Activated naive CD8-positive, alpha-beta T cell treated with anti-CD3 and anti-CD28 coated beads for 36 hours (primary cell): ENCODE measurements at places on chromosomes 6 and 20. TPM values are rescaled to one million over a fixed set of nuclear protein-coding genes. Genes with fewer than 3 reads are reported as not detected.
A peak's percentile ranks its signal among the peaks of the same experiment; 100 is the strongest.

Gene DLGAP4
- total RNA-seq = 10.5 TPM

Gene GHRH
- not detected for total RNA-seq

Gene PBOV1
- not detected for total RNA-seq

DNA sequence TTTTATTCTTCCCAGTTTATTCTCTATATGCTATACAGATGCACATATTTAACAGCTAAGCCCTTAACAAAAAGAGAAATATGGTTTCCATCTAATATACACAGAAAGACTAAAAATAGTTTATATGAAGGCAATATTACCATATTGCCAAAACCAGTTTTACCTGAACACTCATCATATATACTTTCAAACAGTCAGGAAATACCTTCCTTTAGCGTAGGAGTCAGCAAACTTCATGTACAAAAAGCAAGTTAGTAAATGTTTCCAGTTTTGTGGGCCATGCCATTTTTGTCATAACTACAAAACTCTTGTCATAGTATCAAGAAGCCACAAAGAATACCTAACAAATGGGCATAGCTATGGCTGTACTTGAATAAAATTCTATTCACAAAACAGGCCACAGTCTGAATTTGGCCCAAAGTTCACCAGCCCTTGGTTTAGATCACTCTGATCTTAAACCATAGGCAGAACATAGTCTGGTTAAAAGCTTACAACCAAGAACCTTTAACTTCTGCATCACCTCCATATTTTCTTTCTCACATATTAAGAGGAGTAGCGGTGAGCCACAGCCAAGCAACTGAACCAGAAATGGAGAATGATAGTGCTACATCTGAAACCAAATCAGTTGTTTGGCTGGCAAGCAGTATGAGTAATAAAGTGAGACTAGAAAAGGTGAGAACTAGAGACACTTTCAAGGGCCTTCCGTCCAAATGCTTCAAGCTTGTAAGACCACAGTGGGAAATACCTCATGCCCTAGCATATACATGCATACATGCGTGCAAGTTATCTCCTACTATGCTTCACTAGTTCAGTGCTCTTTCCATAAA is 116.6 kb downstream of the PTPRK start:
- no peaks in the 10 kb centered on the region for H3K27me3 ChIP-seq
- peaks cover 7% of the 10 kb centered on the region for H3K36me3 ChIP-seq
- peak; percentile 1 for DNase-seq

Gene GRIK2
- not detected for total RNA-seq

Gene KCNQ5
- total RNA-seq = 15.8 TPM

GRCh38 chr6:159008656-159009288 is 8.8 kb upstream of the RSPH3 start:
- peaks cover 3% of the 10 kb centered on the region for H3K36me3 ChIP-seq
- H3K27ac ChIP-seq = no peak overlapping the region
- DNase-seq = no peak
- no peaks in the 10 kb centered on the region for H3K27me3 ChIP-seq
- peaks cover 28% of the 10 kb centered on the region for H3K4me1 ChIP-seq
- H3K4me3 ChIP-seq = no peak overlapping the region
